ENCODE measurements at places on chromosomes 7 and 10.

DNA sequence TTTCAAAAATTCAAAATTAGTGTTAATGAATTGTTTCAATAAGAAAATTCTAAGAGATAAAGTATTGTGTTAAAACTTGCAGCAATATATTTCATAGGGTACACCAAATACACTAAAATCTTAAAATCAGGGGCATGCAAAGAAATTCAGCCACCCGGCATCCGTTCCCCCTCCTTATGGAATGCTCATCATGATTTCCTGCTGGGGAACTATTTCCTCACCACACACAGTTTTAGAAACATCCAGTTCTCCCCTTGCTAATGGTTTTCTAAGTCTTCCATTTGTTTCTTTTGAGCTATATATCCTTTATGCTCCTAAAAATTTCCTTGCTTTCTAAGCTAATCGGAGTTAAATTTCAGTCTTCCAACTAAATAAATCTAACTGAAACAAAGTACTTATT is 60.7 kb downstream of the CHCHD3 start:
- DNase-seq, result no peak

DNA sequence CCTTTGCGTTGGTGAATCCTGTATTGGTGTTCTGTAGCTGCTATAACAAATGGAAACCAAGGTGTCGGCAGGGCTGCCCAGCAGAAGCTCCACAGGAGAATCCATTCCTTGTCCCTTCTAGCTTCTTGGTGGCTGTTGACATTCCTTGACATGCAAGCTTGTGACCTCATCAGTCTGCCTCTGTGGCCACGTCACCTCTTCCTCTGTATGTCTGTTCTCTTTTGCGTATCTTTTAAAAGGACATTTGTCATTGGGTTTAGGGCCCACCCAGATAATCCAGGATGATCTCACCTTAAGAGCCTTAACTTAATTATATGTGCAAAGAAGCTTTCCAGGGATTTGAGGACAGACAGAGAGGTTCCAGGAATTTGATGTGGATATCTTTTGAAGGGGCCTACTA is 15.3 kb upstream of the ZCCHC24 start:
- DNase-seq, result no peak

DNA sequence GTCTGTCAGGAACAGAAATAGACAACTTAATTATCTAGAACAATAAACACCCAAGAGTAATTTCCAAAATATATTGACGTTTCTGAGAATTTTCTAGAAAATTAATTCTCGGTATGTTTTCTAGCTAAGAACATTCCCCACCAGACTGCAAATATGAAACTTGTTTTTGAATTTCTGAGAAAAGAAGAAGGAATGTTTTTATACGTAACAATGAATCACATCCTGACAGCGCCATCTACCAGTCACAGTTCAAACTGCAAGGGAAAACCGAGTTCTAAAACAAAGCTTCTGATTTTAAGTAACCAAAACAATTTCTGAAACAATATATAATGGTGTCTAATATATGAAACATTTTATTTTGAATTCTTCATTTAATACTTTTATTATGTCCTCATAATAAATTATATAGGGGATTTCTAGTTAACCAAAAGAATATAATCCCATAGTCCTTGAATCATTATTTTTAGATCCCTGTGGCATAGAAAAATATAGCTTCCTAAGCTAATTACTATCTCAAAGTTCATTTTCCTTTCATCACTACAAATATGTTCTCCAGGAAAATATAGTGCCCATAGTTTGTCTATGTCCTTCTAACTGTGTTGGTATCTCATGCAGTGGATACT is 34.5 kb upstream of the MEOX2 start:
- peak; percentile 24 for DNase-seq

DNA sequence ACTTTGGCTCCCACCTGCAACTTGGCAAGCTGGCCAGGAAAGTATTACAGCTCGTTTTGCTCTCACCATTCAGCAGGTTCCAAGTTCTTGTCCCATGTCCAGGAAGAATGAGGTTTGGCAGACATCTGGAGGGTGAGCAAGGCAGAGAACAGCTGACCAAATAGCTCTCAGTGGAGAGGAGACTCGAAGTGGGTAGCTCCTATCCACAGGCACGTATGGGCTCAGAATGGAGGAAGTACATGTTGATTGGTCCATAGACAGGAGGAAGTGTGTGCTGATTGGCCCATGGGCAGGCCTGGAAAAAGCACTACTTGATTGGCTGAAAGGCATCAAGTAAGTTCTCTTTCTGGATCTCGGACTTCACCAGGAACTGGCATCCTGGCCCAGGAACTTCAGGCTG is 3.0 kb upstream of the NCAPG2 start:
- DNase-seq, result no peak

DNA sequence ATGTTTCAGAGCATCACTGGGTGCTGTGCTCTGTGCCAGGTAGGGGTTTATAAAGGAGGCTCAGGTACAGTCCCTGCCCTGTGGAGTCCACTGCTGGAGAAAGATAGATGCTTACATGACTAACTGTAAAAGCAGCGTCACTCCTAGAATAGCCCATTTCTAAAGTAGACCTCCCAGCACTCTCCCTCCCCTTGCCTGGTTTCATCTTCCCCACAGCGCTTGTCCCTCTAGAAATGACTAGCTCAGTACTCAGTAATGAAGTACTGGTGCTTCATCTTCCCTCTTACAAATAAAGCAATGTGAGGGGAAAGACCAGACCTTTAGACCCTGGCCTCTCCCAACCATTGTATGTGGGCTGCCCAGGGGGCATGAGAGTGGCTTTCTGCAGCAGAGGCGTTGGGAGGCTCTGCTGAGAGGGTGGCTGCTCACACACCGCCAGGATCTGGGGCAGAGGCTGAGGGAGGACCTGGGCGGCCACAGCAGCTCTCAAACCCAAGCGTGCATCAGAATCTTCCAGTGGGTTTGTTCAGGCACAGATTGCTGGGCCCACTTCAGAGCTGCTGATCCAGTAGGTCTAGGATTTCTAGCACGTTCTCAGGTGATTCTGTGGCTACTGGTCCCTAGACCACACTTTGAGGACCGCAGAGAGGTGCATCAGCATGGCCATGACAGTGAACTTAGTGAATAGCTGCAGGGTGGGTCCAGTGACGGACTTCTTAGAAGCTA is 110.3 kb upstream of the ANLN start:
- DNase-seq, result no peak

- no peak for DNase-seq
Observed at GRCh38 chr10:48364659-48365405, 58.4 kb downstream of the MAPK8 start.

DNA sequence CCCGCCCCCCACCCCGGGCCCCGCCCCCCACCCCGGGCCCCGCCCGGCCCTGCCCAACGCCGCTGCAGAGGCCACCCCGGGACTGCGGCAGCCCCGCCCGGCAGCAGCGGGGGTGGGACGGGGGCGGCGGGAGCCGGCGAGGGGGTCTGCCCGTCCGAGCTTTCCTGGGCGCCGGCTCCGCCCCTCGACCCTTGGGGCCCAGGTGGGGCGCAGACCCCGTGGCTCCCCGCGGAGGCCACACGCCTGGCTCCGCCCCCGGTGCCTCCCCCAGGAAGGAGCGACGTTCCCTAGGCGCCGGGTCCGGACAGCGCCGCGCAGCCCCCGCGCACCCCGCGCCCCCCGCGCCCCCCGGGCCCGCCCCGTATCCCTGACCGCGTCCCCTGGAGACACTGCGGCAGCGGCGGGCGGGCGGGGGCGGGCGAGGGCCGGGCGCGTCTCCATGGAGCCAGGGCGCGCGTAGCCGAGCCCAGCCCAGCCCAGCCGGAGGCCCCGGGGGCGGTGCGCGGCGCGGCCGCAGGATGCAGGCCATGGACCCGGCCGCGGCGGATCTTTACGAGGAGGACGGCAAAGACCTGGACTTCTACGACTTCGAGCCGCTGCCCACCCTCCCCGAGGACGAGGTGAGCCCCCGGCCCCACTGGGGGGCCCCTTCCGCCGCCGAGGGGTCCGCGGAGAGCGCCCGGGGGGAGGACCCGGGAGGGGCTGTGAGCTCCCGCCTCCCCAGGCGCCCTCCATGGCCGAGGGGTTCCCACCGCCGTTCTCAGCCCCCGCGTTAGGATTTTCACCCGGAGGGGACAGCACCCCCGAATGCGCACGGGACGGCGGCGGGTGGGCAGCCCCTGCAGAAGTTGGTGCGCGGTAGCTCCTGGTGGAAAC is at the start of gene KNDC1:
Gene KNDC1 (plus strand): TSS at position 270 of the 876 bp plus-strand sequence. CDS start 249 bp downstream, at position 519.
- DNase-seq, result no peak

GRCh38 chr7:115087437-115087836 is 165.5 kb downstream of the MDFIC start:
- DNase-seq, result peak; percentile 26

- peak; percentile 1 for DNase-seq
Observed at GRCh38 chr10:86293396-86293791, 73.2 kb downstream of the GRID1 start.

GRCh38 chr10:61987951-61988379 is 86.5 kb downstream of the ARID5B start:
- DNase-seq, result no peak

DNA sequence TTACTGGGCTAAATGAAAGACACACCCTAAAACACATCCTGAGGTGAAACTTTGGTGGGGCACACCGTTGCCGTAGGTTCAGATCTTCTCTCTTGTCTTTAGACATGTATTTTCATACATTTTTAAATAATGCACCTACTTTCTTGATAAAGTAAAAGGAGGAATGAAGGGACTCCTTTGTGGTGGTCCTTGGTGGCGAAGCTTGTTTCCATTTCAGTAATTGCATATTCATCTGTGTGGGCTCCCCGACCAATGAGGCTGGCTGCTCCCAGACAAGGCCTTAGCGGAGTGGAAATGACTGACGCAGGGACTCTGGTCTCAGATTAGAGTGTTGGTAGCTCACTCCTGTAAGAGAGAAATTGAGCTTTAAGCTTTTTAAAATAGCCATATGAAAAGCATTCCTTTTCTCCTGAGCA is 815 bp downstream of the CCSER2 start:
- no peak for DNase-seq

- DNase-seq, result no peak
Observed at GRCh38 chr7:34043461-34044305, 138.3 kb downstream of the BMPER start.

GRCh38 chr7:18086165-18087025 is 58.7 kb upstream of the PRPS1L1 start:
- peak; percentile 66 for DNase-seq

DNA sequence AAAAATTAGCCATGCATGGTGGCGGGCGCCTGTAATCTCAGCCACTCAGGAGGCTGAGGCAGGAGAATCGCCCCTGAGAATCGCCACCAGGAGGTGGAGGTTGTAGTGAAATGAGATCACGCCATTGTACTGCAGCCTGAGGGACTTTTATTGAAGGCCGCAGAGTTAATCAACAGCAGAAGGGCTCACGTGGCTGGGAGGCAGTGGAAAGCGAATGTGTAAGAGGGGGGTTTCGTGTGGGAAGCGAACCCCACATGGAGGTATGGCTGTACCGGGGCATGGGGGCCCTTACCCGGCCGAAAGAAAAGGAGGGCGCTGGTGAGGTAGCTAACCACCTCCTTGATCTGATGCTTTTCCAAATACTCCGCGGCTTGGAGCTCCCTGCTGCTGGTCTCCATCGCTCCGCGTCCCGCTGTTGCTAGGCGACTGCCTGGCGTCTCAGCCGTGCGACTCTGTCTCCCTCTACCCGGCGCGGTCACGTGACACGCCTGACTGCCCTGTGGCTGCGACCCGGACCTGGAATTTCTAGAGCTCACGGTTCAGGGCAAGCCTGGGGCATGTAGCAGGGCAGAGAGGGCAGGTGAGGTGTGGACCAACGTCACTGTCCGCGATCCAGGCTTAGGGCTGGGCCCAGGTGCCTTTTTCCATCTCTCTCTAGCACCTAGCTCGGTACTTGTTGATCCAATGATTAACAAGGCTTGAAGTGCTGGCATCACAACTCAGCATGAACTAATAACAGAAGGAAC is at the start of gene EFCAB10:
Gene EFCAB10 (minus strand): TSS at position 428 of the 746 bp plus-strand sequence. CDS start 30 bp downstream, at position 398.
- DNase-seq, result peak; percentile 47

DNA sequence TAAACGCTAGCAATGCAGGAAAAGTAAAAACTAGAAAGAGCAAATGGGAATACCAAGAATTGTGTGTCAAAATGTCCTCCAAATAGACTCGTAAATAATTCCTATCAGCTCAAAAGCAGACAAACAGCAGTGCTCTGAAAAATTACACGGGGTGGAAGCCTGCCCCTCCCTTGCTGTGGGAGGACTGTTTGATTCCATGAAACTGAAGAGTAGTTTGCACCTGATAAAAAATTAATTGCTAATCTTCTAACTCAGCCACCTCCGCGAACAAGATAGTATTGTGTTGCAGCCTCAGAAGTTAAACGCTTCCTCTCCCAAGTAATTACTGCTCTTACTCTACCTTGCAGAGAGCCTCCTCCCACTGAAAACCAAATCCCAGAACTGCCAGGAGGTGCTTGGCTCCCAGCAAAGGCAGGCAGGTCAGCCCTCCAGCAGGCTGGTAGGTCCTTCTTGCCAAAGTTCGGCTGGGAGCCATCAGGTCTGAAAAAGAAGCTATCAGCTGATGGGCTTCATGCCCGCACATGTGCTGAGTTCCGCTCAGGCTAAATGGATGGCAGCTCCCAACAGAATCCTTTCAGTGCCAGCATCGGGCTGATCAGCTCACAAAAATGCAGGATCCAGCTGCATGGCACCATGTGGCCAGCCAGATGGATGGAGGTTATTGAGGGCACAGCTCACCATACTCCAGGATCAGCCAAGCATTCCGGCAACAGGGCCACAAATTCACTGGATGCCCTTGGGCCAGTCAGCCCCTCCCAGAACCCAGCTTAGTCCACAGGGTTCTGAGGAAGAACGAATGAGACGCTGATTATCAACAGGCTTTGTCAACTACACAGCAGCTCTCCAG is 37.1 kb downstream of the MAD1L1 start:
- peak; percentile 61 for DNase-seq

DNA sequence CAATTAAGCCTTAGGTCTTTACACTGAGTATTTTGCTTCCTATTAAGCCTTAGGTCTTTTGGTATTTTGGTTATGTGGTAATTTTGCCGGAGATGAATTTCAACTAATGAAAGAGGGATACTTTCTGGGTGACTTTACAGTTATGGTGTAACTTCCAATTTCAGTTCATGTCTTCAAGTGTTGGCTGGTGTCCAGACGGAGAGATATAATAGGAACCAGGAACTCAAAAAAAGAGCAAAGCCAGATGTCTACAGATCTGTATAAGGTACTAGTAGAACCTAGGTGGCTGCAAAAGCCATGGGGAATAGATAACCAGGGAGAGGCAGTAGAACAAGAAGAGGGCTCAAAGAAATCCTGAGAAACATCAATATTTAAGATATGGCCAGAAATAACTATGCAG is 12.3 kb downstream of the ERCC6 start:
- DNase-seq, result no peak

- DNase-seq, result no peak
Observed at GRCh38 chr7:21071561-21072501, 285.1 kb upstream of the SP8 start.

DNA sequence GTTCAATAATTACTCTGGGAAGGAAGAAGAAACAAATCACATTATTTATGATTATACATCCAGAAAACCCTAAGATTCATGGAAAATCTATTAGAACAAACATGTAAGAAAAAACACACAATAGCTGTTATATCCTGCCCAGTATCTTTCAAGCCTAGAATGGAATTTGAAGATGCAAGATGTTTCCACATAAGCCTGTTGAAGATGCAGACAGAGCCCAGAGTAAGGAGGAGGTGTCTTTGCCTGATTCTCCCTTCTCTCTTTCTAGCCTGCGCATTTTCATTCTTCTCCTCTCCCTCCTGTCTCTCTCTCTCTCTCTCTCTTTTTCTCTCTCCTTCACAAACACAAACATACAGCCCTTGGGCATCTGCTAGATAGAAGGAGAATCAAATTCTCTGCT is 170.1 kb upstream of the INHBA start:
- DNase-seq, result no peak
